ENCODE measurements at places on chromosomes 5 and 9.

DNA sequence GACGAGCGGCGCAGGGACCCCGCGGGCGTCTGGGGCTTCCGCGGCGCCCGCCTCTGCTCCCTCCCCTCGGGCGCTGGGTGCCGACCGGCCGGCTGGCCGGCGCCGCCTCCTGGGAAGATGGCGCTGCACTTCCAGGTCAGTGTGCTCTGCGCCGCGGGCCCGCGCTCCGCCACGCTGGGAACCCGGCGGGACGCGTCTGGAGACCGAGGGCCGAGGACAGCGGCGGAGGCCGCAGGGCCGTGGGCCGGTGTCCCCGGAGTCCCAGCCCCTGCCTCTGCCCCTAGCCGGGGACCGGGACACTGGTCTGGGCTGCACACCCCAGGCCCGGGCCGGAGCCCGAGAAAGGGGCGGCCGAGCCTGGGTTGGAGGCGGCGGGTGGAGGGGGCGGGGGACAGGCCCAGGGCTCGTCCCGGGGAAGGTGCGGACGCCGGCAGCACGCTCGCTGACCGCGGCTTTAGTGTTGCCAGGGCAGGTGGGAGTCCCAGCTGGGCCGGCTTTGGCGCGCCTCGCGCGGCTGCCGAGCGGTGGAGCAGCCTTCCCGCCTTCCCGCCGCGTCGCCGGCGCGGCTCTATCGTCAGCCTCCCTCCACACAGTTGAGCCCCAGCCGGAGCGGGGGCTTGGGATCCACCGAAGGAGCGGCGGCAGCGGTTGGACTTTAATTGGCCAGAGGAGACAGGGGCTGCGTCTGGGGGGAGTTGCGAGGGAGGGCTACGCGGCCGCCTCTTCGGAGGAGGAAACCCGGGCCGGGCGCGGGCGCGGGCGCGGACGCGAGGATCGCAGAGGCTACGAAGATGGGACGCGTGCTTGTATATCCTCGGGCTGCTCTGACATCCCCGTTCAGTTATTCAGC is at the start of gene RANBP17:
RANBP17 (plus strand) TSS at position 102 of the 850 bp plus-strand sequence.
- no peak for DNase-seq

GRCh38 chr9:71025201-71025600 is 96.2 kb downstream of the TRPM3 start:
- DNase-seq: no peak

- DNase-seq: no peak
Measured at GRCh38 chr9:72262063-72262462, 102.9 kb downstream of the ZFAND5 start.

DNA sequence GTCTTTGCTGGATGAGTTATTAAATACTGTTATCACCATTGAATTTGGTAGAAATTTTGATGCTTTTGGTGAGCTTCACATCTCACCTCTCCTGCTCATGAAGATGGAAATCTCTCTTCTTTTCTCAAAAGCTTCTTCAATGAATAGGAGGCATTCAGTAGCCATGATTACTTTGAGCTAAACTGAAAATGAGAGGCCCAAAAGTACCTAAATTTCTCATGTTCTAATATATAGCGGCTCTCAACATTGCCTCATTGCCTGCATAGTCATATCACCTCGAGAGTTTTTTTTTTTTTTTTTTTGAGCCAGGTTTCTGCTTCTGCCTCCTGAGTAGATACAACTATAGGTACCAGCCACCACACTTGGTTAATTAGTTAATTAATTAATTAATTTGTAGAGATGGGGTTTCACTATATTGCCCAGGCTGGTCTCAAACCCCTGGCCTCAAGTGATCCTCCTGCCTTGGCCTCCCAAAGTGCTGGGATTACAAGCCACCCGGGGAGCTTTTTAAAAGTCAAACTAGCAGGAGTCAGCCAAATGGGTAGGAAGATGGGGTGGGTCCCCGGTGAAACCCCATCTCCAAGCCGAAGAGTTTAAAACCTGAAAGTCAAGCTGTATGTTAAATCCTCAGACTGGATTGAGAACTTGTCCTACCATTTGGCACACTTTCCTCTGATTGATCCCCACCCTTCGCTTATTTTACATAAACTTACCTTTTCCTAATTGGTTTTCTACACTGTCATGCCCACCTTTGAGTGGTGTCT is 169.0 kb downstream of the DOCK2 start:
- no peak for DNase-seq

GRCh38 chr5:138905541-138905940 is 30.4 kb upstream of the LRRTM2 start:
- DNase-seq: no peak

DNA sequence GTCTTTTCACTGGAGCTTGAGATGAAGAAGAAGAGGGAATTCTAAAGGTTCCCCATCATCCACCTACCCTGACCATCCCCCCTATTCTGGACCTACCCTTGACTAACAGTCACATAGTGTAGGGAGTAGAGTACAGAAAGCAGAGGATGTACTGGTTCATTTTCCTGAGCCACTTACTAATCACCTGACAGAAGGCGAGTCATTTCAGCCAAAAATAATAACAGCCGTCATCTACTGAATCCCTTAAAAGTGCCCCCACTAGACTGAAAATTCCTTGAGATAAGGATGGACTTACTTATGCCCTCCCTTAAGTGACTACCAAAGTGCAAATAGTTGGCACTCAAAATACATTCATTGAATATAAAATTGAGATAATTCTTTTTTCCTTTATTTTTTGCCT is 112.2 kb downstream of the FOXD1 start:
- DNase-seq: no peak

DNA sequence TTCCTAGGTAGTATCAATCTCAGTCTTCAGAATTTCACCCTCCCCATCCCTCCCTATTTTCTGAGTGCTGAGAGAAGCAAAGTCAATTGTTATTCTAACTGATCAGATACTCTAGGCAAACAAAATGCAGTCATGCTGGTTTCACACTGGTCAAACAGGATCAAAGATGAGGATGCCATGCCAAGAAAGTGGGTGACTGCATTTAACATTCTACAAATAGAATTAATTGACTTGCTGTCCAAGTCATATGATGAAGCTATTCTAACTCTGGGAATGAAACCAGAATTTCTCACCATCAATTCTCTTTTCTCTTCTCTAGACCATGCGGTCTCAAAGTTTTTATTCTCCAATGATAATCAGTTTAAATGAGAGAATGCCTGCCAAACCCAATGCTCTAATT is 112.5 kb downstream of the CTNND2 start:
- no peak for DNase-seq

GRCh38 chr9:20144197-20144596 is 355.4 kb upstream of the SLC24A2 start:
- DNase-seq: no peak

DNA sequence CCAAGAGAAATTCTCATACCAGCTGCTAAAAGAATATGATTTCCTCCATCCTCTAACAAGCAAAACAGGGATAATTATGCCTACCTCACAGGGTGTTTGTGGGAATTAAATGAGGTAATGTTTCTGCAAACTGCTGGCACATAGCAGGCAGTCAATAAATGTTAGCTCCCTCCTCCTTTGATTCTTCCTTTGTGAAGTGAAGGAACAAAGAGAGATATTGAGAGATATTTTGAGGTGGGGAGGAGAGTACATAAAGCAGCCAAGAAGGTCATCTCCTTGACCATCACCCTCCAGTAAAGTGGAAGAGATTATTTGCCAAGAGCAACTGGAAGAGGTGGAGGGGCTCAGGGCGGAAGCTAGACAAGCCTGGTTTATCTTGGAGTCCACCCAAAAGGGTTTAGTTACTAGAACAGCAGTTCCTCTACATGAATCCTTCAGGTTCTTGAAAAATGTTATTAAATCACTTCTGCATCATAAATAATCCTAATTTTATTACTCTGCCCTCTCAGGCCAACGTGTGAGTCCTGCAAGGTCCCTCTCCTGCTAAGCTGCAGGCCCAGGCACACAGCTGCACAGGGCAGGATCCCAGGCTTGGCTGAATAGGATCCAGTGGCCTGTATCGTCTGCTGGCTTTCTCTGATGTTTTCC is 35.0 kb upstream of the TLE1 start:
- no peak for DNase-seq

DNA sequence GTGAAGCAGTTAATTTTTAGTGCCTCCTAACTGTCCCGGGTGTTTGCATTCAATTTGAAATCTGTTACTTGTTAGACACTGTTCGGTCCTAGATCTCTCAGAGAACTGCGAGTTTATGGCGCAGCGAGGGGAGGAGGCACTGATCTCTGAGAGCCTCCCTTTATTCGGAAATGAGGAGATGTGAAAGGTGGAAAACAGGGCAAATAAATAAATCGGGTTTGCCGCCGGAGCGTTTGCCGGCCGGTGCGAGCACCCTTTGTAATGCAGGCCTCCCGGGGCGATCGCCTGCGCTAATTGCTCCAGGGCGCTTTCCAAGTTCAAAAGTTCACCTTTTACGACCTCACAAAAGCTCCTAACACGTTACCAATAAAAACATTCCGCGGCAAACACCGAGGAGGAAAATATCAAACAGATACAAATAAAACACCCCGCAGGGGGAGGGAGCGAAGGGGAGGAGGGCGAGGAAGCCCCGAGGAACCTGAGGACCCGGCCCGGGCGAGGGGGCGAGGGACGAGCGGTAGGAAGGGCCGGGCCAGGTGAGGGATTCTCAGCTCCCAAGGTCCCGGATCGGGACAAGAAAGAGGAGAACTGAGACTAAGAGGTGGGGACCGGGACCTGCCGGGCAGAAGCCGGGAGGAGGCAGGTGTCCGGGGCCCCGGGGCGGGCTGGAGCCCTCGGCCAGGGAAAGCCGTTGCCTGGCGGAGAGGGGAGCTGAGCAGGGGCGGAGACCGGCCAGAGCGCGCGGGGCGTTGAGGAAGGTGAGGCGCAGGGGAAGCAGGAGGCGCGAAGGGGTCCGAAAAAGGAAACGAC is 1.4 kb downstream of the NR6A1 start:
- DNase-seq: no peak

DNA sequence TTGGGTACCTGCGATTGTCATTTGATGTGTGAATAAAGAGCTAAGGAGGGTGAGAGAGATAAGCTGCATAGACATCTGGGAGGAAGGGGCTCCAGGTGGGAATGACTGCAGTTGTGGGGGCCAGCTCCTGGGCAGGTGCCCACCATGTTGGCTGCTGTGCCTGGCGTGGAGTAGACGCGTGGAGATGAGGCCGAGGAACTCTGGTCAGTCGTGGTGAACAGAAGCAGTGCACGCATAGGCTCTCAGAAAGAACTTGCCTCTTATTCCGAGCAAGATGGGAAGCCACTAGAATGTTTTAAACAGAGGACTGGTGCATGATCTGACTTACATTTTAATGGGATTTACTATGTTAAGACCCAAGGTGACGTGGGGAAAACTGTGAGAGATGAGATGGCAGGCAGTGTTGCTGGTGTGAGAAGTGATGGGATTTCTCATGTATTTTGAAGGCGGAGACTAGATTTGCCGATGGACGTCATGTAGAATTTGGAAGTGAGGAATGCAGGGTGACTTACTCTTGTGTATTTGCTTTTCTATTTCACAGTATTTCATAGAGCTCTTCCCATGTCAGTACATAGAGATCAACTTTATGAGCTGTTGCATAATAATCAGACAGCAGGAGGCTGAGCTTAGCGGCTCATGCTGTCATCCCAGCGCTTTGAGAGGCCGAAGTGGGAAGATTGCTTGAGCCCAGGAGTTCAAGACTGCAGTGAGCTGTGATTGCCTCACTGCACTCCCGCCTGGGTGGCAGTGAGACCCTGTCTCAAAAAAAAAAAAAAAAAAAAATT is 71.1 kb downstream of the EHMT1 start:
- no peak for DNase-seq

- DNase-seq: no peak
Measured at GRCh38 chr5:118557251-118557661, 431.1 kb downstream of the DTWD2 start.

- no peak for DNase-seq
Measured at GRCh38 chr9:126608551-126608950, 5.2 kb upstream of the LMX1B start.

GRCh38 chr9:77511525-77511924 is 136.6 kb downstream of the GNA14 start:
- no peak for DNase-seq
